ENCODE measurements at places on chromosomes 5 and 9.

GRCh38 chr5:141777130-141777529 lies 95.1 kb upstream of the ARAP3 start:
- no peak for DNase-seq

DNA sequence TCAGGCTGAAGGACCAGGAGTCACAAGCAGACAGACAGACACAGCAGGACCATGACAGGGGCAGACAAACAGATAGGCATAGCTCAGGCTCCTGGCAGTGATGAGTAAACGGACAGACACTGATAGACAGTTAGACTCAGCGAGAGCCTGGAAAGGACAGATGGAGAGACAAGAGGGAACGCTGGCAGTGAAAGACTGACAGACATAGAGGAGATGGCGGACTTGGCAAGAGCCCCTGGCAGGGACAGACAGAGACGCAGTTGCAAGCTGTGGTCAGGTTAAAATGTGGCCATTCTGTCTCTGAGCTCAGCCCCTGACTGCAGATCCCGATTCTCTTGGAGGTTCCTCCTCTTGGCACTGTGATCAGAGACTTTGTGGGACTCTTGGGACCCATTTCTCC lies 13.6 kb downstream of the CSF2 start:
- no peak for DNase-seq

- DNase-seq: no peak
Measured at GRCh38 chr5:93930098-93930497, 188.7 kb upstream of the POU5F2 start.

DNA sequence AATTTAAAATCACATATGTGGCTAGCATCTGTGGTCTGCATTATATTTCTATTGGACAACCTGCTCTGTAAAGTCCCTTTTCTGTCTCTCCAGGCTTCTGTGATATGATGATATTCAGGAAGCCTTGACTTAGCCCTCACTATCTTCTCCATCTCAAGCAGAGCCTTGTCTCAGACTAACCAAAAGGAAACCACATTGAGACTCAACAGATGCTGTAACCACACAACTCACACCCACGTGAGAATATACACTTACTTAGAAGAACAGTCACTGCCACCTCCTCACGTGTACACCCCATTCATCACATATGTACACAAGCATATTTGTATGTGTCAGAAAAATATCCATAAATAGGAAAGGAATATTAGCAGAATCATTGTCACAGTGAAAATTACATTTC lies 33.6 kb downstream of the HTR4 start:
- DNase-seq: no peak

DNA sequence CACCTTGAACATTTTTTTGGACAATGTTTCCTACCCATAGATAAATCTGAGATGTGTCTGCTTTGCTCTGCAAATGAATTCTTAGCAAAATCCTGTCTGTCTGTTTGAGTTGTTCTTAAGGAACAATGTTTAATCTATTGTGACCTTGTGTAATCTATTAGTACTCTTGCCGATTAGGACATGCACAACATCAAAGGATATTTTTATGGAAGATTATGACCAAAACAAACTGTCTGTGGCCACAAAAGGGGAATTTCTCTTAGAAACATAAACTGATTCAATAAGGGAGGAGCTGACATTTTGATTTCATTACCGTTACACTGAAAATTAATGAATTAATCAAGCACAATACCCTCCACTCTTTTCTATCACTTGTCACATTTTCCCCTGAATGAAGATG lies 323.0 kb upstream of the PRR16 start:
- no peak for DNase-seq

GRCh38 chr9:120510816-120511215 lies 69.2 kb downstream of the CDK5RAP2 start:
- DNase-seq: no peak

DNA sequence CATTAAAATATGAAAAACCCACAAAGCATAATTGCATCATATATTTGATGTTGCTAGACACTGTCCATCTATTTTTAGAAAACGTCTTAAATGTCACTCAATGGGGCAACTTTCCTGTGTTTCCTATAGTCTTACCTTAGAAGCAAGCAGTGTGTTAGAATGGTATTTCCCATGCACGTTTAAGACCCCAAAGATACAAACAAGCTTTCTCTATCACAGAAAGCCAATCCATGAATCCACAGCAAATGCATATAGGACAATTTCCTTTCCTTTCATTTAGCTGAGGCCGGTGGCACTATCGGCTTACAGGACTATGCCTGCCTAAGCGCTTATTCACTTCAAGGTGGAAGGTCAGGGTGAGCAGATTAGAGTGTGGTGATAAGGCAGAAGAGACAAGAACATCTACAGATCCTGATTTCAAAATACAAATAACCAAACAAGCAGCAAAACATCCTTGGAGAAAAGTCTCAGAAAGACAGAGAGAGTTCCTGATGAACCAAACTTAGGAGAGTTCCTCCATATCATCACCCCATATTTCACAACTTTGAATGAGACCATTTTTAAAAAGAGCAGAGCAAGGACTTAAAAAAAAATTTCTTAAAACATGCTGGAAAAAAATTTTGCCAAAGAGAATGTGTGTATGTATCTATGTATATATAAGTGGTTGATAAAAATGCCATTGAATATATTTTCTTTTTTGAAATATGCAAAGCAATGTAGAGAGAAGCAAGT lies 57.2 kb downstream of the MEF2C start:
- DNase-seq: no peak

DNA sequence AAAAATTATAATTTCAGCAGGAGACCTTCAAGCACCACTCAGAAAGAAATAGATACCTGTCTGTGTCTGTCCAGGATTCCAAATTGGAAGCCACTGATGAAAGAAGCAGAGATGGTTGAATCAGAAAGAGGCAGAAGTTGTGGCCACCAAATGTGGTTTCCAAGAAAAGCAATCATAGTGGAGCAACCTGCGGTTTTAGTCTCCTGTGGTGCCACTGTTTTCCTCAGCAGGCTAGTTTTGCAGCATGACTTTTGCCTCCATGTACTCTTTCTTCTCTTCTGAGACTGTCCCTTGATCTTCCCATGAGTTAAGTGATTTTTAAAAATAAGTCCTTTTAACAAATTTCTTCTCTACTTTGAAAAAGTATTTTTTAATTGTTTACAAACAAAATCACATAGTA lies 535.8 kb downstream of the CYLC2 start:
- no peak for DNase-seq

- DNase-seq: no peak
Measured at GRCh38 chr9:113888336-113888735, 12.2 kb downstream of the ZNF618 start.

GRCh38 chr5:56833325-56833724 lies 18.0 kb downstream of the MAP3K1 start:
- DNase-seq: no peak

GRCh38 chr9:134944351-134944802 lies 26.7 kb upstream of the FCN1 start:
- DNase-seq: no peak

DNA sequence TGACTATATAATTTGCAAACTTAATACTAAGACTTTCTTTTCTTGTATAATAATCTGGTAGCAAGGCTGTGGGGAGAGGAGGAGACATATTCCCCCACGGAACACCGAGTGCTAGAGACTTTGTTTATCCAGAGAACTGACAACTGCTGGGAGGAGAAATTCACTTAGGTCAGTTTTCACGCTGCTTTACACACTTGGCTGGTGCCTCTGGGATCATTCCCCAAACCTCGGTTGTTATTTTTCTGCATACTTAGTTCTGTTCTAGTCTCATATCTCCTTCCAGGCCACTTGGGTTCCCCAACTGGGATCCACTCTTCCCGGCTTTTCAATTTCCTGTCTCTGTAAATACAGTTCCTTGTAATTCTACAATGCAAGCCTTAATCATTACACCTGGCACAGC lies 238.2 kb upstream of the ADAMTS16 start:
- DNase-seq: no peak

GRCh38 chr5:181211208-181211607 lies 6.2 kb upstream of the TRIM7 start:
- no peak for DNase-seq

DNA sequence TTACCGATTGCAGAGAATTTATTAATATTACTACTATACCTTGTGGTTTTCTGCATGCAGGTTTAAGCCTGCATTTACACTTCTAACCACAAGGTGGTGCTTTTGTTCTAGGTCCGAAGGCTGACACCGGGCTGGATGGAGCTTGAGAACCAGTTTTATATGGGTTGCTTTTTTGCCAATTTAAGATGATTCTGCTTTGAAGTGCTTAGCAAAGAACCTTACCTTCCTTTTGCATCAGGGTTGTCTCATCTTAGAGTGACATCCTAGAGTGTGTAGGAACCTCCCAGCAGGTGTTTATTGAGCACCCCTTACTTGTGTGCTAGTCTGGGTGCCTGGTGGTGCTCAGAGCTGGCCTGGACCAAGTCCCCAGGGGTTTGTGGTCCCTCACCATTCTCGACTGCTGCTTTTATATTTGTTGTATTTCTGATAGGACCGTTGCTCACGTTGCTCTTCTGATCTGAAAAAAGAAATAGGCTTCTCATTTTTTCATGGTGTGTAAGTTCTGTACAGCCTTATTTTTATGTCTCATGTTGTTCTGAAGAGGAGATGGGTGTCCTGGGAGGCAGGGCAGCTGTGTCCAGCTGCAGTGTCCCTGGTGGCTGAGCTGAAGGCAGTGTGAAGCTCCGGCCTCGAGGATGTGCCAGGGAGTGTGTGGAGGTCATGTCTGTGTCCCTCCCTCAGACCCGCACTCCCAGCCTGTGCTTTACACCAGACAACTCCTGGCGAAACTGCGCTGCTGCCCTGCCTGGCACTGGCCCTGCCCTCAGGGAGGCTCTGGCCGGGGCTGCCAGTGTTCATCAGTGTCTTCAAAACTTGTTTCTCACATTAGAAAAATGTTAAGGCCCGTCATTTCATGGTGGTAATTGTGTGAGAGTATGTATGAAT lies 54.3 kb downstream of the EHMT1 start:
- DNase-seq: peak; percentile 63

DNA sequence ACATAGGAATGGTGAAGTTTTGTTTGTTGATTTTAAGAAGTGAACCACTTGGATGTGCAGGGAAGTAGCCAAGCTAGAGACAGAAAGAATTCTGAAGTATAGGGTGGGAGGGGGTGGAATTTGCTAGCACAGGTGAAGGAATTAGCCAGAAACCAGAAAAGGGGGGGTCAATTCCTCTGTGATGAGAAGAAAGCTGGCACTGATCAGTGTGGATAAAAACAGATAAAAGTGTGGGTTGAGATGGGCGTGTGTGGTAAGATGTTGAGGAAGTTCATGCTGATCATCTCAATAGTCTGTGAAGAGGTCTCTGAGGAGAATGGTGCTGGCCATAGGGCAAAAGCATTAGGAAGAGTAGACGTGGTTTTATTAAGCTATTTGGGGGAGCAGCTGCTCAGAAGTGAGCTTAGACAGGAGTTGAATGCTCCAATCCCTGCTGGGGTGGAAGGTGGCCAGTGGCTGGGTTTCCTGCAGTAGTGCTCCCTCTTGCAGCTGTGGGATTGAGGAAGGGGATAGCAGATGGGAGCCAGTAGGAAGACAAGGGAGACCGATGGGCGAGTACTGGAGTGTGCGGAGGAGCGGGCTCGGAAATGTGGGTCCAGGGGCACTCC lies 88.7 kb upstream of the ELL2 start:
- DNase-seq: no peak
